ENCODE measurements at places on chromosomes 3 and 15.

DNA sequence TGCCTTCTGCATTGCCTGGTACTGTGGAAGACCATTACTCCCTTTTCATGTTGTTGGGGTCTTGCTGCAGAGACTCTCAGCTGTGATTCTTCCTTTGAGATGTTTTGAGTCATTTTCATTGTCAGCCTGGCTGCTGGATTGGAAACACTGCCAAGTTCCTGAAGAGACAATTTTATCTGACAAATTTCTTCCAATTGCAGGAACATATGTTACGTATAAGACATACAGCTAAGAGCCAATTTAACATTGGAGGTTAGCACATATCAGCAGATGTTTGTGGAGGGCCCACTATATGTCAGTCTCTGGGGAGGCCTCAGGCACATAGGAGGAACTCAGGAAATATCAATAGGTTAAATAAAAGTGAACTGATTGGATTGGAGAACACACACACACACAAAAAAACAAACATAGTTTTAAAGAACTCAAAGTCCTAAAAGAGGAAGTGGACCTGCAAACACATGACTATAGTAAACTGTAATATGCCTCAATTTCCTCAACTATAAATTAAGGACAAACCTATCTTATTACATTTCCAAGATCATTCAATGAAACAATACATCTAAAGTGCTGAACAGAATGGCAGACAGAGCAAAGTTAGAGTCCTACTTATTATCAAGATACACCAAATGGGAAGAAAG lies 172.3 kb downstream of the MYRIP start:
- DNase-seq, result no peak

- DNase-seq, result no peak
Measured at GRCh38 chr3:147089286-147089685, 317.1 kb downstream of the ZIC4 start.

DNA sequence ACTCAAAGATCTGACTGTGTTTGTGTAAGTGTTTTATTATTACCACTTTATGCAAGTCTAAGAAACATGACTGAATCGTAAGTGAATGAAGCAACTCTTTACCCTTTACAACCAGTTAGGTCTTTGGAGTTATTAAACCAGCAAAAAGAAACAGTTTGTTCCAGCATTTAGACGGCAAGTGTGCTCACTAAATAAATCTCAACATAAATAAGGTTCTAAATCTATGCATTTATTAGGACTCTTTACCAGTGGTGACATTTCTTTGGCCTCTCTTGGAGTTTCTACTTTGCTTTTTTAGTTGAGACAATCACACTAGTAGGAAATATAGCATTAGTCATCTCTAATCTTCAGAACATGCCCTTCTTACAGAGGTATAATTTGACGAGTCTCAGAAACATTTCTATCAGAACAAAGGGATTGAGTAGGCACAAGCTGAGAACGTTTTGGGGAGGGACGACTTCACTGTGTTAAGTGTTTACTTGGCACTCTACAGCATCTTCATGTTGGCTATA lies 739.9 kb upstream of the NR2F2 start:
- DNase-seq, result no peak

- no peak for DNase-seq
Measured at GRCh38 chr15:33860754-33861153, 107.5 kb upstream of the CHRM5 start.

GRCh38 chr15:65937476-65937875 lies 68.2 kb downstream of the RAB11A start:
- no peak for DNase-seq

DNA sequence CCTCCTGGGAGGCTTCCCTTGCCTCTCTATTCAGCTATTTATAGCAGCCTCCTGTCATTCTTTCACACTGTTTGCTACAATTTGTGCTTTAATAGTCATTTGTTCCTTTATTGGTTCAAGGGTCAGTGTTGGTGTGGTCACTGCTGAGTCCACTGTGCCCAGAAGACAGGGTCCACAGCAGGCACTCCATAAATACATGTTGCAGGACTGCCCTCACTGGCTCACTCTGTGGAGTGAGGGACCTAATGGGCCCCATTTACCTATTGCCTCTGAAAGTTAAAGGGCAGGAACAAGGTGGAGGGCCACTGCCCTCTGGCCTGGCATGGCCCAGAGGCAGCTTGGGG lies 16.8 kb downstream of the MST1R start:
- no peak for DNase-seq

DNA sequence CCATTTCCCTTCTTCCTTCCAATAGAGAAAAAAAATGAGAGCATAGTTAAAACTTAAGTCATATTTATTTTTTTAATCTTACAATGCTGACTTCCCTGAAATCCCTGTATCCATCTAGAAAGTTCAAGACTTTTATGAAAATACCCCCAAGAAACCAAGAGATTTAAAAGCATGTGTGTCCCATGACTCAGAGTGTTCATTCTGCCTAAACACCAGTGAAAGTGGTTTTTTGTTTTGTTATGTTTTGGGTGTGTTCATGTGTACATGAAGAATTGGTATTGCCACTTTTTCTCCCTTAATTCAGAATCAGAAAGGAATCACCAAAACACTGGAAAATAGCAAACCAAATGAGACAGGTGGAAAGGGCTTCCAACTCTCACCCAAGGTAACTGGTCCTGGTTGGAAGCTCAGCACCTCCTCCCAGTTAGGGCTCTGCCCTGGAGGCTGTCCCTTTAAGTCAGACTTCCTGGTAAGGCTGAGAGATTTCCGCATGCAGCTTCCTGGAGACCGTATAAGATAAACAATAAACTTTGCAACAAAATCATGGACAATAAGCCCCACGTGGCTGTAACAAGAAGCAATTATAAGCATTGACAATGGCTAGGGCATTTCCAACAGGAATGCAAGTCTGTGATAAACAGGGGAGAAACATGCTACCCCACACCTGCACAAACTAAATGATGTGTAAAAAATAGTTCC lies 121.9 kb upstream of the ARHGEF3 start:
- DNase-seq, result peak; percentile 23

GRCh38 chr15:92393071-92393979 lies at the start of gene ST8SIA2:
ST8SIA2 (plus strand) TSS chr15:92393881; CDS start chr15:92394065, 184 bp downstream.
- DNase-seq, result peak; percentile 66

DNA sequence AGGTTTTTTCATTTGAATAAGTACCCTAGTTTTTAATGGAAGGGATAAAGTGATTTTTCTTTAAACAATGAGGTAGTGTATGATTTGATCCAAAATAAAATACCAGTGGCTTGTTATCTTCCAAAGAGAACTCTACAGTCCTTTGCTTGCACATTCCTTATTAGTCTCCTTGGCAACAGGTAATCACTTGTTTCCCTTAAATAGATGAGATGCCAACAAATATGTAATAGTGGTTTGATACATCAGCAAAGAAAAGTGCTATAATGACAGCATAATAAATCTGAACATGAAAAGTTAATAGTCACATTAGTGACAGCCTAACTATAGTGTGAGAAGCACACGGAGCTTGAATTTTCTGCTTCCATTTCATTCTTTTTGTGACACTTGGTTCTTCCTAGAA lies 360.2 kb downstream of the ZNF385D start:
- peak; percentile 43 for DNase-seq

- DNase-seq, result no peak
Measured at GRCh38 chr3:31762097-31762764, 218.8 kb downstream of the OSBPL10 start.

DNA sequence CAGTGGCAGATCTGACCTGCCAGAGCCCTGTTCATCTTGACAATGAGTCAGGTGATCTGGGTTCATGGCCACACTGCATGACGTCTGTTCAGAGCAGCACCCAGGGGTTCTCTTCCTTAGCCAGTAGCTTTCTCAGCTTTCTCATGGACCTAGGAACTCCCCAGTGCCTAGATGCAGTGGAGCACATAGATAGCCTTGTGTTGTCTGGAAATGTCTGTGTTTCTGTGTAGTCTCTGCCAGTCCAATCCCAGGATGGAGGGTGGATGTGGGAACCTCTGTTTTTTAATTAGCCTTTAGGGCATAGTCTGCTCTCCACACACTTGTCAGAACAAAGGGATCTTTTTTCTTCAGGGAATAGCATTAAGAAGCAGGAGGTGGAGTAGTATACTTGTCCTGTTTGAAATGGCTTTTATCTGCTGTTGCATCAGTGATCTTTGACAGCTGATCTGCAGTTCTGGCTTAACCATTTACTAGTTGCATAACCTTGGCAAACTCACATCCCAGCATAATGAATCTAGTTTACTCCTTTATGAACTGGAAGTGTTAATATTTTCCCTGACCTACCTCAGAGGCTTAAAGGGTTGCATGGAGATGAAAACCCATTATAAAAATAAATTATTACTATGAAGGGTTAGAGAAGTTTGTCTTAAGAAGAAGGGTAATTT lies 16.1 kb upstream of the CACNA1D start:
- DNase-seq, result no peak

DNA sequence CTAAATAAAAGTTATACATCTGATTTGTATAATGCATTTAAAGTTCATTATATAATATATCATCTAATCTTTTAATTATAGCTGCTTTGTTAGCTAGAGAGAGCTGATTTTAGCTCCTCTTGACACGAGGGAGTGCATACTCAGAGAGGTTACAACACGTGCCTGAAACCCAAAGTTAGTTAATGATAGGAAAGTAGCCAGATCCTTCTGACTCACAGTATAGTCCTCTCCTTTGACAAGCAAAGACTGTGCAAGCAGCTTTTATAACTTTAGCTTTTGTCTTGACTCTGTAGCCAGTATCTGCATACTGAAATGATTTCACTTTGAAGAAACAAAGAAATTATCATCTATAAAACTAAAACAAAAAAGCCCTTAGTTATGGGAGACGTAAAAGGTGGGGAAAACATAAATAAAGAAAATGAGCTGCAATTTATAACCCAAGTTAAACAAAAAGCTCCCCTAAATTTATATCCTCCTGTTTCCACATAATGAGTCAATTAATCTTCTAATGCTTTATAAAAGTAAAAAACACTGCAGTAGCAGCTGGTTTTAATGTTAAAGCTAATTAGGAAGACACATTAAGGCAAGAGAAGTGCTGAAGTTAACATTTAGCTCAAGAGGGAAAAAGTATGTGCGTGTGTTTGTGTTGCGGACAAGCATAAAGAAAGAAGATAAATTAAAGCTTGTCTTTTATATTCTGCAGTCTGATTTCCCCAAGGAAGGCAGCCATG lies 13.1 kb downstream of the GABRR3 start:
- no peak for DNase-seq

DNA sequence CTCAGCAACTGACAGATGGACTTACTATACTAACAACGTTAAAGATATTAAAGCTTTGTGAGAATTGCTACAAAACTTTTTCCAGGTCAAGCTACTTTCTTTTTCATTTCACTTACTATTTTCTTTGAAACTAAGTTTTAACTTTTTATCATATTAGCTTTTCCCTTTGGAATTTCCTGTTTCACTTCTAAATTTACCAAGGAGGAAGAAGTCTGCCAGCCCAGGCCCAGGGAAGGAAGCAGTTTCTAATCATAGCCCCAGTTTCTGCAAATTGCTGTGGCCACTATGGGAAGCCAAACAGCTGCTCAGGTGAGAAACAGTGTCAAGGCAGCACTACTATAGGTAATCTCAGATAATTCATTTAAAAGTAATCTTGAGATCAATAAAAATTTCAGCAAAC lies 18.4 kb downstream of the CYFIP1 start:
- no peak for DNase-seq

All from AG20443 (cell line).